ENCODE measurements at places on chromosomes 4 and X.

- H3K27me3 ChIP-seq, result no peaks in the 10 kb centered on the region
- H3K4me1 ChIP-seq, result no peaks in the 10 kb centered on the region
- no peak overlapping the region for H3K27ac ChIP-seq
- no peak overlapping the region for H3K4me3 ChIP-seq
Measured at GRCh38 chrX:18542905-18543304, 117.5 kb downstream of the CDKL5 start.

DNA sequence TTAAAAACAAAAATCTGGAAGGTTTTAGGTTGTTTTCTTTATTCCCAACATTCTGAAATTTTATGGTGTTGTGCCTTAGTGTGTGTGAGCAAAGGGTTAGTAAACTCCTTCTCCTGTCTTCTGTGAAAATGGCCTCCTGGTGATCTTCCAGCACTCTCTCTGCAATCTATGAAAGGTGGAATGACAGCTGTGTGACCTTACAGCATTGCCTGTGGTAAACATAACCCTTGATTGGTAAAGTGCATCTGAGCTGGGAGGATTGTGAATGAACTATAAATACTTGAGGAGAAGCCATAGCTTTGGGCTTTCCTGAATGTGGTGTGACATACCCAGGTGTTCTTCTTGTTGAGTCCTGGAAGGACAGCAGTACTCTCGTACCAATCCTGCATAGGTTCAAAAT, 10.0 kb downstream of the ART3 start:
- no peak overlapping the region for H3K27ac ChIP-seq
- no peak overlapping the region for H3K4me3 ChIP-seq
- peaks cover 7% of the 10 kb centered on the region for H3K4me1 ChIP-seq
- peaks cover 5% of the 10 kb centered on the region for H3K27me3 ChIP-seq

- DNase-seq, result no peak
- H3K36me3 ChIP-seq, result peaks cover 23% of the 10 kb centered on the region
- peaks cover 10% of the 10 kb centered on the region for H3K4me1 ChIP-seq
- H3K27ac ChIP-seq, result no peak overlapping the region
- H3K4me3 ChIP-seq, result no peak overlapping the region
- H3K27me3 ChIP-seq, result no peaks in the 10 kb centered on the region
Measured at GRCh38 chr4:25131381-25131780, 28.9 kb downstream of the SEPSECS start.

DNA sequence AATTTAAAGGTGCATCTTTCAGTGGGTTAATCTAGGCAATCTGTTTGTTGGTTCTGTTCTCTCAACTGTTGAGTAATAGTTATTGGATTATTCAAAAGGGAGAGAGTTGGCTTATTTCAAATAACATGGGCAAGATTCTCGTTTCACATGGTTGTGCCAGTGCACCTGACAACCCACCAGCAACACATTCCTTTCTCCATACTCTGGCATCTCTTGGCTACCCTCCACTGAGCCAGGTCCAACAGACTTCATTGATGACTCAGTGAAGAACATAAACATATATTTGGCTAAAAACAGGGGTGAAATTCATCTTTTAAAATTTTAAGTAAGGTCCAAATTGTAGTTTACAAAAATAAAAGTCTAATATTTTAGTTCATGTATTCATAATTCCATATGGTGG, 967.2 kb downstream of the RPA4 start:
- H3K4me1 ChIP-seq, result no peaks in the 10 kb centered on the region
- no peaks in the 10 kb centered on the region for H3K27me3 ChIP-seq
- H3K27ac ChIP-seq, result no peak overlapping the region
- no peak for DNase-seq
- no peak overlapping the region for H3K4me3 ChIP-seq

DNA sequence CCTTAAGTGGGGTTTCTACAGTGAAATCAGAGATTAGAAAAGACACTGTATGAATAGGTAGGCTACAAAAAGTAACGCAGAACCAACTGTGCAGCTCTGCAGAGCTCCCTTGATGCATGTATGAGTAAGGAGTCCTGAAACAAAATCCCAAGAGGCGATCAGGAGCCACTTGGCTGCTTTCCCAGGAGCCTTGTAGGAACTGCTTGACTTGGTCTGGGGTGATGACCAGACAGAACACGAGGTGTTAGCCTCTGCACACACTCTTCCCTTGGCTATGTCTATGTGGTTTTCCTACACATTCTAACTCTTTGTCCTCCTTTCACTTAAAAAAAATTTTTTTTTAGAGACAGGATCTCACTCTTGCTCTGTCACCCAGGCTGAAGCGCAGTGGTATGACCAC, 22.8 kb upstream of the AP1S2 start:
- H3K4me3 ChIP-seq, result no peak overlapping the region
- no peak for DNase-seq

DNA sequence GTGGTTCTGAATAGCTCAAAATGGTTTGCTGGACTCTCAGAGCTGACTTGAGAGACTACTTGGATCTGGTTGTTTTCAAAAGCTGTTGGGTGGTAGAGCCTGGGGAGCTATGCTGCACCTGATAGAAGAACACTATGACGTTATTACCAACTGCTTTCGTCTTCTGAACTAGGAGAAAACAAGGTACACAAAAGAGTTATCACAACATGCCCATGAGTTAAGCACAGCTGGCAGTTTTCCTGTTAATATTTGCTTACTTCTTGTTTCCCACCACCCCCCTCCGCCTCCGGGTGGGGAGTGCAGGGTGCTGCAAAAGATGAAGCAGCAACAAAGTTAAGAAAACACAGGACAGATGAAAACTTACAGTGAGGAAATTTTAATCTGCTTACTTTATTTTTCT, 69.1 kb downstream of the RASL11B start:
- H3K27ac ChIP-seq, result peak overlapping the region; percentile 91
- H3K4me1 ChIP-seq, result peaks cover 75% of the 10 kb centered on the region
- no peak overlapping the region for H3K4me3 ChIP-seq
- no peaks in the 10 kb centered on the region for H3K27me3 ChIP-seq
- peaks cover 15% of the 10 kb centered on the region for H3K36me3 ChIP-seq
- no peak for DNase-seq

DNA sequence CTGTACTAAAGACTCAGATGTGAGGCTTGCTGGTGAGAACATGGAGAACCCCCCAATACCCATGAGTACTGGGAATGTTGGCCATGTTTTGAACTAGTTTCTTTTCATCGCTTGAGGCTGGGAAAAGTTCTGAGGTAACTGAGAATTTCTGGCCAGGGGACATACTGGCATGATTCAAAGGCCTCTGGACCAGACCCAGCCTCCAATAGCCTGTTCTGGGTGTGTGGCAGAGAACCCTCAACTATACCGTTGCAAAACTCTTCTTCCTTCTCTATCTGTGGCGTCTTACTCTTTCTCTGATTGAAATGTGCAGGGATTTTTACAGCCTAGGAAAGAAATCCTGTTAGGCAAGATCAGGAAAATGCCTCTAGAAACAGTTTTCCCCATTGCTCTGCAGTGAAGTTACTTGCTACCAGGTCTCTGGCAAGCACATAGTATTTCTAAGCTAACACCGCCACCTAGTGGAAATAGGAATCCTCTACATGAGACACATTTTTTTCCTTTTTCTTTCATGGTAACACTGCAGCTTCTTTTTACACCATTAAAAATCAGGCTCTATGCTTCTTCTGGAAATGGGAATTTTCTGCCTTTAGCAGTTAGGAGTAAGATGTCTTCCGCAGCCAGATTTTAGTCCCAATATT, 170.7 kb upstream of the ZCCHC13 start:
- peaks cover 56% of the 10 kb centered on the region for H3K36me3 ChIP-seq
- H3K27ac ChIP-seq, result no peak overlapping the region
- peak; percentile 33 for DNase-seq
- H3K27me3 ChIP-seq, result no peaks in the 10 kb centered on the region
- H3K4me3 ChIP-seq, result no peak overlapping the region

GRCh38 chrX:31319586-31319985, 247.7 kb upstream of the FTHL17 start:
- no peak overlapping the region for H3K27ac ChIP-seq
- DNase-seq, result no peak
- no peaks in the 10 kb centered on the region for H3K36me3 ChIP-seq
- H3K4me3 ChIP-seq, result no peak overlapping the region

GRCh38 chr4:154086247-154086646, 297.4 kb upstream of the SFRP2 start:
- H3K27ac ChIP-seq, result no peak overlapping the region
- H3K36me3 ChIP-seq, result no peaks in the 10 kb centered on the region
- no peak for DNase-seq
- H3K4me3 ChIP-seq, result no peak overlapping the region
- H3K4me1 ChIP-seq, result no peaks in the 10 kb centered on the region

DNA sequence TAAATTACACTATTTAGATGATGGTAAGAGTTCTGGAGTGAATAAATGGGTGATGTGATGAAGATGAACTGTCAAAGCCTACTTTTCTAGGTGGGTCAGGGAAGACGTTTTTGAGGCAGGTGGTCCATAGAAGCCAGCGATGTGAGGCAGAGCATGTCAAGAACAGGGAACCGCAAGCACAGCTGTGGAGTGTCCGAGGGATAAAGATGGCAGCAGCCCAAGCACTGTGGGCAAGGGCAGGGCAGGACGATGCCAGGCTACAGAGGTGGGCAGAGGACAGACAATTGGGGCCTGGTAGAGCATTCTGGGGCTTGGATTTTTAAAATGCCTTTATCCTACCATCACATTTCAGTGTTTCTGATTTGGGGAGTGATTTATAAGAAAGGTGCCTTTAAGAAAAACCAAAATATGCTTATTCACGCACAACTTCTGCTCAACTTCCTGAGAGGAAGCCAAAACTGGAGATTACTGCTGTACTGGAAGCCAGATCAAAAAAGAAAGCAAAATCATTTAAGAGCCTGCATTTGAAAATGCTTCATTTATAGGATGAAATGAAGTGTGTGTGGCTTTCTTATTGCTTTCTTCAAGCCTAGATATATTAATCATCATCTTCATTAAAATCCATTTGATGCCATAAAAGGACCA, 119.0 kb upstream of the WDR17 start:
- H3K27me3 ChIP-seq, result no peaks in the 10 kb centered on the region
- H3K4me1 ChIP-seq, result no peaks in the 10 kb centered on the region
- no peak for DNase-seq
- H3K27ac ChIP-seq, result no peak overlapping the region

DNA sequence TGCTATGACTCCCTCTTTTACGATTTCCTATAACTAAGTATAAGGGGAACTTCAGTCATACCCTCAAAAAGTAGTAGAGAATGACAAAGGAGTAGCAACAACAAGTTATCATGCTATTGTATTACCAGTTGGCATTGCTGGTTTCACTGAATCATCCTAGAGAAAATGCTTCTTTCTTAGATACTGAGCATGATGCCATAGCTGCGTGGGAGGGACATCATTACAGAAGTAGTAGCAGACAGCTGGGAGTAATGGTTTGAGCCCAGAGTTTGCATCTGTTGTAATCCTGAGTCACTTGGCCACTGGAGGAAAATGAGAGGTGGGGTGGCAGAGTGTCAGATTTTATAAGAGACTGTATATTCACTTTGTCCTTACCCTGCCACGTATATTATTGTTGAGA, 38.6 kb downstream of the MTMR1 start:
- peaks cover 4% of the 10 kb centered on the region for H3K27me3 ChIP-seq
- no peak overlapping the region for H3K27ac ChIP-seq
- H3K36me3 ChIP-seq, result peaks cover 61% of the 10 kb centered on the region
- DNase-seq, result no peak

DNA sequence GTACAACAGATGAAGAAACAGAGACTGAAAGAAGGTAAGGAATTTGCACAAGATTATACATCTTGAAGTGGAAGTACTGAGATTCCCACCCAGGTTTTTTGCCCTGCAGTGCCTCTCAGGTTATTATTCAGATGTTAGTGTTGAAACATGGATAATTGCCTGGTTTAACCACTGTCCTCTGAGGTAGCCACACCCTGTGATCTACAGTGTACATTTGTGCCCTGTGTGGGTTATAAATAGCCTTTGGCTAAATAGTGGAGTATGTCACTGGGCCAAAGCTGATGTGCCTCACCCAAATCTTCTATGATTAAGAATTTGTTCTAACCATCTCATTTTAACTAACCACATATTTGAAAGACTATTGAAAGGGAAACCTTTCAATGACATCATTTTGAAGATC, 5.4 kb upstream of the ASB5 start:
- H3K4me3 ChIP-seq, result no peak overlapping the region
- no peaks in the 10 kb centered on the region for H3K27me3 ChIP-seq
- DNase-seq, result no peak
- H3K27ac ChIP-seq, result no peak overlapping the region
- H3K36me3 ChIP-seq, result no peaks in the 10 kb centered on the region

DNA sequence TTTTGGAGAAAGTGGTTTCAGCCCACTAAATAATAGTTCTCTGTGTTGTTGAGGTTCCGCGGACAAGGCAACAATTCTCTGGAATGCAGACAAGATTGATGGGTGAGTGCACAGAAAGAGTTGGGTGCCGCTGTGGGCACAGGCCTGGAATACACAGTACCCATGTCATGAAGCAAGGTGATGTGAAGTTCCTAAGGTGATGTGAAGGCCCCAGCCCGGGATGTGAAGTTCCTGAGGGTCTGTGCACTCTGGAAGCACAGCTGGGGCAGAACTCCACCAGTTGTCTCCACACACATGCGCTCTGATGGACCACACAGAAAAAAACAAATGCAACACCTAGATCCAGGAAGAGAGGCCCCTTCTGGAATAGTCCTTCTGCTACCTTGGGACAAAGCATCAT, 86.6 kb upstream of the BMPR1B start:
- H3K36me3 ChIP-seq, result peaks cover 18% of the 10 kb centered on the region
- H3K27me3 ChIP-seq, result no peaks in the 10 kb centered on the region
- H3K27ac ChIP-seq, result peak overlapping the region; percentile 21
- DNase-seq, result no peak
- H3K4me3 ChIP-seq, result no peak overlapping the region
- H3K4me1 ChIP-seq, result peaks cover 38% of the 10 kb centered on the region

GRCh38 chr4:135601351-135601750, 1399.8 kb upstream of the PABPC4L start:
- peaks cover 3% of the 10 kb centered on the region for H3K27me3 ChIP-seq
- H3K4me3 ChIP-seq, result no peak overlapping the region
- no peak overlapping the region for H3K27ac ChIP-seq
- no peaks in the 10 kb centered on the region for H3K36me3 ChIP-seq
- DNase-seq, result no peak
- no peaks in the 10 kb centered on the region for H3K4me1 ChIP-seq

DNA sequence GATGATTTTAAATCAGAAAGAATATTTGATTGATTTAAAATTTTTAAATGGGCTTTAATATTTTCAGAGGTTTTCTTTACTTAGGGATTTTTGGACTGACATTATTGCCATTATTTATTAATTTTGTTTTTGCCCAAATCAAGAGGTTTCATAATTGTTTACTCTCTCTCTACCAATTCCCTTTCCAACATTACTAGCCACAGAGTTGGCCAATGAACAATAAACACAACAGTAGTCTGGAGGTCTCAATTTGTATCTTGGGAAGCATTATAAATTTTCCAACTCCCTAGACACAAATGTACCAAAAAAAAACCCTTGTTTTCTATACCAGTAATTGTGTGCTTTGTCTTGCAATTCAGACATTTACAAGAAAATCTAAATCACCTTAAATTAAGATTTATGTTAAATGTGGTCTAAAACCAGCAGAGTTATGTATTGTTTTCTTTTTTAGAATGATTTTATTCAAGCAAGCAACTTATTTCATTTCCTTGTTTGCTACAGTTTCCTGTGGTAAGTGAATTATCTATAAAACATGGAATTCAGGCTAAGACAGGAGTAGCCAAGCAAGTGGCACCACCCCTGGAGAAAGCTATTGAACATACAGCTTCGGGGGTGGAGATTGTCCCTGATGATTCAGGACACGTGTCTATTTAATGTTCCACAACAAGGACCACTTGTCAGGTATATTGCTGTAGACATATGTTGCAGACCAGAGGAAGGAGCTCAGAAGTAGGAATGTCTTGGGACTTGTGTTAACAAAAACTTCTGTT, 622 bp downstream of the KLKB1 start:
- H3K4me3 ChIP-seq, result no peak overlapping the region
- peaks cover 21% of the 10 kb centered on the region for H3K36me3 ChIP-seq
- no peak for DNase-seq
- peaks cover 3% of the 10 kb centered on the region for H3K27me3 ChIP-seq
